Common myeloid progenitor, CD34-positive (primary cell): ENCODE measurements at places on chromosomes 13 and 19.

- DNase-seq, result no peak
These were observed 782.0 kb upstream of the KLHL1 start for GRCh38 chr13:70890289-70890688.

GRCh38 chr13:102692491-102692826 lies 2.4 kb downstream of the METTL21C start:
- DNase-seq, result no peak

GRCh38 chr13:33999811-34000605 lies 182.1 kb downstream of the RFC3 start:
- no peak for DNase-seq

- DNase-seq, result no peak
These were observed 77.5 kb upstream of the CLDN10 start for GRCh38 chr13:95474992-95475391.

- DNase-seq, result peak; percentile 10
These were observed 536 bp downstream of the UBA2 start for GRCh38 chr19:34428549-34429285.

- DNase-seq, result no peak
These were observed 1581.9 kb downstream of the EFNB2 start for GRCh38 chr13:104953588-104953987.

DNA sequence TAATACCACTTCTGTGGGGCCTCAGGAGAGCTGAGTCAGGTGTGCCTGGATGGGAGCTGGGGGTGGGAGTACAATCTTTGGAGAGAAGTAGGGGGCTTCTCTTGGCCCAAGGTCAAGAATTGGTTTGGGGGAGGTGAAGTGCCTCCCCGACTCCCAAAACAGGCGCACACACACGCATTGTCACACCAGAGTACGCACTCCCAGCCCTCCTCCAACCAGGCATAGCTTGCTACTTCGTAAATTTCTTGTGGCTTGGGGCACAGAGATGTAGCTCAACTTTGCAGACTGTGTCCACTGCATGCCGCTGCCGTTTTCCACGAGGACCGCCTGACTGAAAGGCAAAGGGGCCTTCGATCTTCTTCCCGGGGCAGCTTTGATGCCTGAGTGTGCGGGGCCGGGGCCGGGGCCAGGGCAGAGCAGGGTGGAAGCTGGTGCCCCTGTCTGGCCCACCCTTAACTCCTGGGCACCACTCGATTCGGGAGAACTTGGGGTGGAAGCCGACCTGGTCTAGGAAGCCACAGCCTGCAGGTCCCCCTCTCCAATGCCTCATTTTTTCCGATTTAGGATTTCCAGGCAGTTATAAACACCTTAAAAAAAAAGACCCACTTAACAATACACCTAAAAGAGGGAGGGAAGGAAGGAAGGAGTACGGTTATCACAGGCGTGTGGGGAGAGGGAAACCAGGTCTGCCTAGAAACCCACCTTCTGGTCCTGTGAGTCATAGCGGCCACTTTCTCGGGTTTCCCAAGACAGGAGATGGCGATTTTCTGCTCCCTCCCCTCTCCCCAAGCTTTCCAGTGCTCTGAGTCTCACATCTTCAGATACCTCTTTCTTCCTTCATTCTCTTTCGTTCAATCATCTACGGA lies 5.8 kb upstream of the TSHZ3 start:
- peak; percentile 58 for DNase-seq

DNA sequence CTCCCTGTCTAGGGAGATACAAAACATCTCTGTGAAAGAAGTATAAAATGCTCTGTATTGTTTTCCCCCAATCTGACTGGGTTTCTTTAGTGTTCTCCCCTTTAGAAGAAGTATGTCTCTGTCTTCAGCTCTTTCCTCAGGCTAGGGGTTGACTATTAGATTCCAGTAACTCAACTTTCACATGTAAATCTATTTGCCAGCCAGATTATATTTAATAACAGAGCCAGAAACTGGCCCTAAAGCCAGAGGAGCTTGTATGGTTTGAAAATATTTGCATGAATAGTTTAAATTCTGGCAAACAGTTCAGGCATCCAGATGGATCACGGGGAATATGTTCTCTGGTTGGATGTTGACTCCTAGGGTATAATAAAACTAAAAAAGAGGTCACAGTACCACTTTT lies 22.3 kb upstream of the CYSLTR2 start:
- DNase-seq, result no peak

DNA sequence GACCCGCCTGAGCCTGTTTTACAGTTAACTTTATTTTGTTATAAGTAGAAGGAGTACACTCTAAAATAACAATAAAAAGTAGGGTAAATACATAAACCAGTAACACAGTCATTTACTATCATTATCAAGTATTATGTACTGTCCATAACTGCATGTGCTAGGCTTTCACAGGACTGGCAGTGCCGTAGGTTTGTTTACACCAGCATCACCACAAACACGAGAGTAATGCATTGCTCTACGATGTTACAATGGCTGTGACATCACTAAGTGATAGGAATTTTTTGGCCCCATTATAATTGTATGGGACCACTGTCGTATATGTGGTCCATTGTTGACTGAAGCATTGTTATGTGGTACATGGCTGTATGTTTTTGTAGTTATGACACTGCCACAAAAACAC lies 41.3 kb upstream of the SLC7A9 start:
- DNase-seq, result no peak

GRCh38 chr19:34835631-34836351 lies 62.8 kb upstream of the ZNF599 start:
- no peak for DNase-seq

- DNase-seq, result peak; percentile 15
These were observed 1.1 kb downstream of the LSM14A start for GRCh38 chr19:34173193-34173956.

DNA sequence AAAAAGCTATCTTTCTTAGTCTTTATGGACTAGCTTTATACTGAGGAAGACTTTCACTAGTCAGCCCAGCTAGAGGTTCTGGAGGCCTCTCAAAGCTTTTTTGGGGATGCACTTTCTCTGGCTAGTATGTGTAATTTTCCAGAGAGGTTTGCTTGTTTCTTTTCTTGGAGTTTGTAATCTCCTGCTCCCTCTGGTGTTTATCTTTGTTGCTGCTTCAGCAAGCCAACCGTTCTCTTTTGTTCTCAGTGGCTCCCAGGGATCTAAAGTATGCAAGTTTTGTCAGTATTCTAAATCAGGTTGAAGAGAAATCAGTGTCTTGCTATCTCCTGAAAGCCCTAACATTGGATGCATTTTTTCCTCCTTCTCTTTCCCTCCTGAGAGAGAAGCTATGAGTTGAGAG lies 121.1 kb upstream of the MYO16 start:
- peak; percentile 60 for DNase-seq

DNA sequence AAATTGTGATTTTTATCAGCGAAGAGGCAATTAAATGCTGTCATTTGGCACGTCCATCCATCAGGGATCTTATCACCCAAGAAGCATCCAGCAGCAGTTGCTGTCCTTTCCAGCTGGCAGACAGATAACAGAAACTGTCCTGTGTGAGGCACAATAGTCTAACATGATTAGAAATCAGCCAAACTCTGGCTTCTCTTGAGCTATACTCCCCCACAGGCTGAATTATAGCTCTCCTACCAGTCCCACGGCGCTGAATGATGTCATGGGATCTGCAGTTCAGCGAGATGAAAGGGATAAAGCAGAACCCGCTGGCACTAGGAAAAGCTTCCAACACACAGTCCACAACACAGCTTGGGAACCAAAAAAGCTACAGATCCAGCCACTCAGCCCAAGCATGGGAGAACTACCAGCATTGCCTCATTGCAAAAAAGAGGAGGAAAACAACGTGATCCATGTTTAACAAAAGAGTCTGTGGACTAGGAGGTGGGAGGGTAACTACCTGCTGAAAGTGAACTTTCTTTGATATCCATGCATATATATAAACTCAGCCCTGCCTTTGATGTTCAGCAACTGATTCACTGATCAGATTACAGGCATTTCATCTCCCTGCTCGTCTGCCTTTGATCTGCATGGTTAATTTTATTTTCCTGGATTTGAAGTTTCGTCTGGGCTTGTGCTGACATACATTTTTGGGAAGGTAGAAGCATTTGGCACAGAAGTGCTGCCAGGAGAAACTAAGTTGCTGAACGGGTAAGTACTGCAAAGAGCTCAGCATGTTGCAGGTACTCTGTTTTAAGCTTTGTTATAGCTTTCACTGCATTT lies at the start of gene TNFRSF19:
Gene TNFRSF19, plus strand, starts transcription at position 314 of the 822 bp plus-strand sequence. CDS start 19,772 bp downstream, outside the sequence.
- peak; percentile 38 for DNase-seq

DNA sequence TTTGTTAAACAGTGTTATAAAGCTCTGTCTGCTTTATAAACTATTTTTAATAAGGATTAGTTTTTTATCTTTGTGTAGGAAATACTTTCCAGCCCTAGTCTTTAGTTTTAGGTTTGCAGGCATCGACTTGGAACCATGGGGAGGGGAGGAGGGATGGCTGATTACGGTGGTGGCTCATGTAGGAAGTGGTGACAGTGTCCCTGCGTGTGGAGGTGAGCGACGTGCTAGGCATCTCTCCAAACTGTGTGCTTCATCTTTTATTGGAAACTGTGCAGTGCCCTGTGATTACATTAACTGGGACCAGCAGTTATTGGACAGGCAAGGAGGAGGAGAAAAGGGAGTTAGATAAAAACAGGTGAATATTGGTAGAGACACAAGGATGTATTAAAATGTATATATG lies 203.8 kb downstream of the ATP8A2 start:
- no peak for DNase-seq

- DNase-seq, result no peak
These were observed 1.7 kb downstream of the SLC7A1 start for GRCh38 chr13:29593605-29594297.

GRCh38 chr19:56137405-56137804 lies 3.7 kb upstream of the ZNF444 start:
- no peak for DNase-seq

DNA sequence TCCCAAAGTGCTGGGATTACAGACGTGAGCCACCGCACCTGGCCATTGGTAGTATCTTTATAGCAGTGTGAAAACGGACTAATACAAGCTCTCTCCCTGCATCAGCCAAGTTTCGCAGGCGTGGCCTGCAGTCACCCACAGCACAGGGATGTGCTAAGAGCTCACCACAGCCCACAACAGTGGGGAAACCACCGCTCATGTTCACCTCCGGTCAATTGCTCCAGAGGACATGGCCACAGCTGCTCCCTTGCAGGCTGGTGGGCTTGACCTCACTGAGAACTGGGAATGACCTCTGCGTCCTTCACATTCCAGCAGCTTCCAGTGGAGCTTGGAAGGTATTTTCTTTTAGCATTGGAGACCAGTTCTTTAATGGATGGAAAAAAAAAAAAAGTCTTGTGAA lies 156.4 kb downstream of the KCTD15 start:
- DNase-seq, result no peak

GRCh38 chr19:27971071-27971470 lies 1241.9 kb downstream of the UQCRFS1 start:
- no peak for DNase-seq

DNA sequence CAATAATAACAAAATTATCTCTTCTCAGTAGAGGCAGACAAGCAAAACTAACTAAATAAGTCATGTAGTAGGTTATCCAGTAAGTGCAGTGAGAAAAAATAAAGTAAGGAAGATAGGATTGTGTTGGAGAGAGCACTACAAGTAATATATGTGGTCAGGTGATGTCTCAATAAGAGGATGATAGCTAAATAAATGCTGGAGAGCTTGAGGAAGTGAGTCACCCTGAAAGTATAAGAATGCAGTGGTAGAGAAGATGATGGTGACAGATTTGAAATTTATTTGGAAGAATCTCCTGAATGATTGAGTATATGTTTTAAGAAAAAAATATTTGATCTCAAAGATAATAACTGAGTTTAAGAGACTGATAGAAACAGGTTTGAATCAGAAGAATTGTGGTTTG lies 152.2 kb upstream of the PRR20A start:
- no peak for DNase-seq

DNA sequence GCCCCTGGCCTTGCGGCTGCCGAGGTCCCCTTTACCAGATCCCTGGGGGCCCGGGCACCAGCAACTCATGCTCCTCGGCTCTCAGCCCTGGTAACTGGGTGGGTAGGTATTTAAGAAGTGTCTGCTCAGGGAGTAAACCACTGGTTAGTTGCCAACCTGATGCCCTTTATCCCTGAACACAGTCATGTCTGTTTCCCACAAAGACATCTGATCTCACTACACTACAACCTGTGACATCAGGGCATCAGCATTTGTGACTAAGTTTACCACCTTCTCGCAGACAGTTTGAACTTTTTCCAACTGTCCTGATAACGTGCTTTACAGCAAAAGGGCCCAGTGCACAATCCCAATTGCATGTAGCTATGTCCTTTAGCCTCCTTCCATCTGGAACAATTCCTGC lies 22.0 kb downstream of the GGACT start:
- DNase-seq, result no peak

DNA sequence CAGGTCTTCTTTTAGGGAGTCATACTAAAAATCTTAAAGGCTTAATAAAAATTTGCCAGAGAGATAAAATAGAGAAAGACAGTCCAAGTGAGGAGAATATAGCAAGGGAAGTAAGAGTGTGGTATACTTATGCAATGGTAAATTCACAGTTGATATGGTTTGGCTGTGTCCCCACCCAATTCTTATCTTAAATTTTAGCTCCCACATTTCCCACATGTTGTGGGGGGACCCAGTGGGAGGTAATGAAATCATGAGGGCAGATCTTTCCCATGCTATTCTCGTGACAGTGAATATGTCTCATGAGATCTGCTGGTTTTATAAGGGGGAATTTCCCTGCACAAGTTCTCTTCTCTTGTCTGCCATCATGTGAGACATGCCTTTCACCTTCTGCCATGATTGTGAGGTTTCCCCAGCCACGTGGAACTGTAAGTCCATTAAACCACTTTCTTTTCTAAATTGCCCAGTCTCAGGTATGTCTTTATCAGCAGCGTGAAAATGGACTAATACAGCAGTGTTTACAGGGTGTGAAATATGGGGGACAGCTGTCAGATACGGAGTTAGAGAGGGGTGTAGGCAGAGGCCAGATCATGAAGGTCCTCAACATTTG lies 115.4 kb downstream of the UGGT2 start:
- DNase-seq, result no peak

- DNase-seq, result no peak
These were observed 81.0 kb upstream of the MBNL2 start for GRCh38 chr13:97141097-97141496.

- DNase-seq, result no peak
These were observed 186.8 kb downstream of the NUFIP1 start for GRCh38 chr13:44802491-44802890.

DNA sequence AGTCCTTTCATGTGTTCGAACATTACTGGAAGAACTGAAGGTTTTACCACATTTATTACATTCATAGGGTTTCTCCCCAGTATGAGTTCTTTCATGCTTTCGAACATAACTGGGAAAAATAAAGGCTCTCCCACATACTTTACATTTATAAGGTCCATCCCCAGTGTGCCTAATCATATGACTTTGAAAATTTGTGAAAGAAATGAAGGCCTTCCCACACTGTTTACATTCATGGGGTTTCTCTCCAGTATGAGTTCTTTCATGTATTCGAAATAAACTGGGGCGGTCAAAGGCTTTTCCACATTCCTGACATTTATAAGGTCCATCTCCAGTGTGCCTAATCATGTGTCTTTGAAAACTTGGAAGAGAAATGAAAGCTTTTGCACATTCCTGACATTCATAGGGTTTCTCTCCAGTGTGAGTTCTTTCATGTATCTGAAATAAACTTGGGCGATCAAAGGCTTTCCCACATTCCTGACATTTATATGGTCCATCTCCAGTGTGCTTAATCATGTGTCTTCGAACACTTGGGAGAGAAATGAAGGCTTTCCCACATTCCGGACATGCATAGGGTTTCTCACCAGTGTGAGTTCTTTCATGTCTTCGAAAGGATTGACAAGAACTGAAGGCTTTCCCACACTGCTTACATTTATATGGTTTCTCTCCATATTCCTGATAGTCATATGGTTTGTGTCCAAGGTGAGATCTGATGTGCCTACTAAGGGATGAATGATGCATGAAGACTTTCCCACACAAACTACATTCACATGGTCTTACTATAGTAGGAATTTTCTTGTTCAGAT lies 24.0 kb downstream of the ZNF564 start:
- DNase-seq, result peak; percentile 82

GRCh38 chr13:103195762-103196161 lies 129.5 kb upstream of the SLC10A2 start:
- DNase-seq, result no peak
